ENCODE measurements at places on chromosomes 3 and 15.

DNA sequence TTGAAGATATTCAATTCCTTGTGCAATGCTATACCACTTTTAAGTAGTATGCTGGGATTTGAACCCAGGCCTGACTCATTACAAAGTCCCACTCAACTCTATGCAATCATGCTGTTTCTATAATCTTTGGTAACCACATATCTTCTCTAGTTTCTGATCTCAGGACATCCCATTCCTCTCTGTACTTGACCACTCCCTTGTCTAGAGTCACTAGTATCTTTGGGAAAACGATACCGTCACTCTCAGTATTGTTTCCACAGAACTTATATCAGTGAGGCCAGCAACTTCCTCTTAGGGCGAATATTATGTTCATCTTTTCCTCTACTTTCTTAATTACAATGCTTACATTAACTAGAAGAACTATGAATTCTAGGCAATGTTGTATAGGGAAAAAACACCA is 137.3 kb upstream of the TSPAN3 start:
- no peak for DNase-seq

- DNase-seq = no peak
Measured at GRCh38 chr15:27776501-27776900, 322.6 kb downstream of the OCA2 start.

DNA sequence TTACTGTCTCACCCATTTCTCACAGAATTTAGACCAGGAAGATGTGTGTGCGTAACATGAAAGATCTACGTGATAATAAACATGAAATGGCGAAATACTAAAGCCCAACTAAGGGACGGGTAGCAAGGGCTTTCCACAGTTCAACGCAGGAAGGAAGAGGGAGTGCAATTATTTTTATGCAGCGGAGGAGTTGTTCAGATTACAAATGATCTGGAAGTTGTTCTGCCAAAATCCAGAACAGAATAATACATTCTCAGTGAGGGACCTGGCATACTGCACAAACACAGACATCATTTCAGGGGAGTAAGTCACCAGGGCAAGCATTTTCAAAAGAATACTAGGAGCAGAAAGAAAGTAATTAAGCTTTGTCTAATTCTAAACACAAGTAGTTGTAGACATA is 133.6 kb upstream of the RAP2B start:
- DNase-seq = no peak

DNA sequence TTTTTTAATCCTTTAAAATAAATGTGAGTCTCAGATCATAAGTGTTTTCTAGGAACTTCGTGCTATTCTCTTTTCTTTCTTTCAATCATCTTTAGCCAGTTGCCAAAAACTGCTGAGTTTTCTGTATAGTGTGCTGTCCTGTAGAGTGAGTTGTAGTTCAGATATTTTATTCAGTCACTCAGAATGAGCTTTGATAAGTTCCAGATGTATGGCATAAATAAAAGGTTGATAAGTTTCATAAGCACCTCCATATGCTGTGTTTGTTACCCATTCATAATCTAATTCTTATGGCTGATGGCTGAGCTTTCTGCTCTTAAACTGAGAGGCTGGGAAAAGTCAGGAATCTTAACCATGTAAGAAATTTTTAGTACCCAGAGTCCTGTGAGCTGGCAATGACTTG is 59.3 kb upstream of the COL6A6 start:
- no peak for DNase-seq

- DNase-seq = no peak
Measured at GRCh38 chr15:27043770-27044169, 72.8 kb downstream of the GABRG3 start.

DNA sequence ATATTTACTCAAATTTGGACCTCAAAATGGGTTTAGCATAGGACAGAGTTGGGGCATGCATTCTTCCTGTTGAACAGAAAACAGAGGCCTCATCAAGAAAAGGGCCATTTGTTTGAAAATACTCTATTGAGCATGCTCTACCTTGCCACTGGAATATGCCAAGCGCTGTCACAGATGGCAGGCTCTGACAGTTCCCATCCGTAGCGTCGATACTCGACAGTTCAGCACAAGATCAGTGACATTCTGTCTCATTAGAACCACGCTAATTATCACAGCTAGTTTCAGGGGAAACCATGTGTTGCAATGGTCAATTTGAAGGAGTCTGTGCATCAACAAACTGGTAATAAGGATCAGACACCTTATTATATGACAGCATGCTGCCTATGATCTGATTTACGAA is 54.5 kb downstream of the SATB1 start:
- no peak for DNase-seq
